Activated CD4-positive, alpha-beta T cell treated with anti-CD3 and anti-CD28 coated beads, Interleukin-2, amount 10 ng/mL, durations not matched to agents 24 days and 14 days (primary cell): ENCODE measurements at places on chromosomes 3 and 15.

GRCh38 chr3:26712211-26713026 lies 89.8 kb downstream of the LRRC3B start:
- DNase-seq = peak; percentile 57

GRCh38 chr3:17046623-17047022 lies 161.9 kb downstream of the PLCL2 start:
- DNase-seq = no peak

GRCh38 chr15:84099181-84099580 lies 136.4 kb upstream of the GOLGA6L4 start:
- no peak for DNase-seq

- peak; percentile 91 for DNase-seq
Observed at GRCh38 chr15:101206176-101206591, 45.7 kb downstream of the CHSY1 start.

GRCh38 chr15:48541341-48542278 lies 103.9 kb downstream of the FBN1 start:
- no peak for DNase-seq

GRCh38 chr3:129016720-129017483 lies 15.8 kb downstream of the EFCC1 start:
- no peak for DNase-seq

DNA sequence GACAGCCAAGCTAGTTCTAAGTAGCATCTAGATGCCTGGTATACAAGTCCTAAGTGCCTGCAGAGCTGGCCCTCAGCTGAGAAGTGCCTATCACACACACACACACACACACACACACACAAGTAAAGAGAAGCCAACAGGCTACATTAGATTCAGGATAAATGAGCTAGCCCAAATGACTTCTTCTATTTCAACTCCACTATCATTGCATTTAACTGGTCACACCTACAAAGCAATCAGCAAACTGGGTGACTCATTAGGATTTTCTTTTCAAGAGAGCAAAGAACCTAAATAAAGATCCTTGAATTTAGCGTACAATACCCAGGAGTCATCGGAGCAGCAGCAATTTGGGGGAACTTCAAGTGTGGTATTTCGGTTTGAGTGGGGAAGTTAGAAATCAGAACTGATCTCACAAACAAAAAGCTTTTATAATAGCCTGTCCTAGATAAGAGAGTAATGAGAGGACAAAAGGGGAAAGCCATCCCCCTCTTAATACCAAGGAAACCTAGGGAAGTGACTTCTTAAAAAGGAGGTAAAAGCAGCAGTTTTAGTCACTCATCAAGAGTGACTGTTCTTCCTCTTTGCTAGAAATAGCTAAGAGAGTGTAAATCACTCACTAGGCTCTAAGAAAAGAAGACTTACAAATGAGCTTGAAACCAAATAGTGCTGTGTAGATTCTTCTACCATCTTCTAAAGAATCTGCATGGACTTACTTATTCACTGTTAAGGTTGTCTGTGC lies 112.7 kb downstream of the TNIK start:
- no peak for DNase-seq

DNA sequence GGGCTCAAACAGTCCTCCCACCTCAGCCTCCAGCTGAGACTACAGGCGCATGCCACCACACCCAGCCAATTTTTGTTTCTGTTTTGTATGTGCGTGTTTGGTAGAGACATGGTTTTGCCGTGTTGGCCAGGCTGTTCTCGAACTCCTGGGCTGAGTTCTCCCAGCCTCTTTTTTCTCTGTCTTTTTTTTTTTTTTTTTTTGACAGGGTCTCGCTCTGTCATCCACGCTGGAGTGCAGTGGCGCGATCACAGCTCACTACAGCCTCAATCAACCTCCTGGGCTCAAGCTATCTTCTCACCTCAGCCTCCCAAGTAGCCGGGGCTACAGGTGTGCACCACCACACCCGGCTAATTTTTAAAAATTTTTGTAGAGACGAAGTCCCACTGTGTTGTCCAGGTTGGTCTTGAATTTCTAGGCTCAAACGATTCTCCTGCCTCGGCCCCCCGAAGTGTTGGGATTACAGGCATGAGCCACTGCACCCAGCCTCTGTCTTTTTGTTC lies 867 bp upstream of the DCAF1 start:
- DNase-seq = peak; percentile 76

DNA sequence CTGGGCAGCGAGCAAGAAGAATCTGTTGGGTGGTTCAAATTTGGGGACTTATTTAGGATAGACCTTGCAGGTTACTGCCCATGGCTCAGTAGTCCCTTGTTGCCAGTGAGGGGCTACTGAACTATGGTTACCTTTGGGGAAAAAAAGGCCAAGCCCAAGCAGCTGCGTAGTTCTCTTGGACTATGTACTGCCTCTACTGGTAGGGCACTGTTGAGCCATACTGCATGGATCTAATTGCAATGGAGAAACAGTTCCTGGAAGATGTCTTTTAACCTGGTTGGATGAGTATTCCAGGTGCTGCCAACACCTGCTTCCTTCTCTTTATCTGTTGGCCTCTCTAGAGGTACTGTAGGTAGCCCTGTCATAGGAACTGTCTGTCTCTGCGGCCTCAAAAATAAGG lies 671.9 kb upstream of the CBLB start:
- no peak for DNase-seq

DNA sequence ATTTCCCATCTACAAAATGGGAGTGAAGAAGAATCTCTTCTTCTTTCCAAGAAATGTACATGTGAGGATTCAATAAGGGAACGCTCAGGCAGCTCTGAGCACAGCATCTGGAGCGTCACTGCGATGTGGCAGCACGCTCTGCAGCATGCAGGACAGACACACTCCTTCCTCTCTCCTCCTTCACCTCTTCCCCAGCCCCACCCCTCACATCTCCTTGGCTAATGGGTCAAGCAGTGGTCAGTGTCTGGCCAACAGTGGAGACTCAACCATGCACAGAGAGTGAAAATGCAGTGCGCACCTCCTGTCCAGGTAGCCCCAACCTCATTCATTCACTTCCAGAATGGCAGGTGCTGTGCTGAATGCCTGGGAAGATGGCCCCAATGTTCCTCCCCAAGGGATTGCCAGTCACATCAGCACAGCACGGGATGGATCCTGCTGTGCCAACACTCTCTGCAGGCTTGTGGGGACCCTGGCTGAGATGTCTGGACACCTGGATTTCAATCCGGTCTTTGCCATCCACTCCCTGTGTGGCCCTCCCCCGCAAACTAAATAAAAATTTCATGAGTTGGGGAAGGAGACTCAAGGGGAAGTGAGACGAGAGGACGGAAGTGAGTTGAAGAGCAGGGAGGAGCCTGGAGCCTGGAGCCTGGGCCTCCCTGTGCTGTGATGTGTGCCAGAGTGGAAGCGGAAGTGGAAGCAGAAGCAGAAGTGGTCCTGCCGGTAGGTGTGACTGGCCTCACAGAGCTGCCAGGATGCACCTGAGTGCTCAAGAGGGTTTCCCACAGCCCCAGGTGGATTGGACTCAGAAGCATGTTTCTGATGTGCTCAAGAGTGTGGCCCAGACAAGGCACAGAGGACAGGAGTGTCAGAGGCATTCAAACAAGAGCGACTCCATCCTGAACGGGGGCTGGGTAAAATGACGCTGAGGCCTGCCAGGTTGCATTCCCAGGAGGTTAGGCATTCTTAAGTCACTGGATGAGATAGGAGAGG lies 163.9 kb downstream of the SMAD6 start:
- DNase-seq = no peak

- DNase-seq = peak; percentile 68
Observed at GRCh38 chr3:105827959-105828358, 40.9 kb downstream of the CBLB start.

DNA sequence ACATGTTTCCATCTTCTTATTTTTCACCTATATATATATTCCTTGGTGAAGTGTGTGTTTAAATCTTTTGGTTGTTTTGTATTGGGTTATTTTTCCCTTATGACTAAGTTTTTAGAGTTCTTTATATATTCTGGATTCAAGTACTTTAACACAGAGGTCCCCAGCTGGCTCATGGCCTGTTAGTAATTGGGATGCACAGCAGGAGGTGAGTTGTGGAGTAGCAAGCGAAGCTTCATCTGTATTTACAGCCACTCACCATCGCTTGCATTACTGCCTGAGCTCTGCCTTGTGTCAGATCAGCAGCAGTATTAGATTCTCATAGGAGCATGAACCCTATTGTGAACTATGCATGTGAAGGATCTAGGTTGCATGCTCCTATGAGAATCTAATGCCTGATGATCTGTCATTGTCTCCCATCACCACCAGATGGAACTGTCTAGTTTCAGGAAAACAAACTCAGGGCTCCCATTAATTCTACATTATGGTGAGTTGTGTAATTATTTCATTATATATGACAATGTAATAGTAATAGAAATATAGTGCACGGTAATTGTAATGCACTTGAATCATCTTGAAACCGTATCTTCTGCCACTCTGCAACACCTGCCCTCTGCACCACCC lies 151.6 kb downstream of the RSRC1 start:
- DNase-seq = no peak

GRCh38 chr15:99343881-99344551 lies 92.7 kb downstream of the LRRC28 start:
- peak; percentile 78 for DNase-seq

DNA sequence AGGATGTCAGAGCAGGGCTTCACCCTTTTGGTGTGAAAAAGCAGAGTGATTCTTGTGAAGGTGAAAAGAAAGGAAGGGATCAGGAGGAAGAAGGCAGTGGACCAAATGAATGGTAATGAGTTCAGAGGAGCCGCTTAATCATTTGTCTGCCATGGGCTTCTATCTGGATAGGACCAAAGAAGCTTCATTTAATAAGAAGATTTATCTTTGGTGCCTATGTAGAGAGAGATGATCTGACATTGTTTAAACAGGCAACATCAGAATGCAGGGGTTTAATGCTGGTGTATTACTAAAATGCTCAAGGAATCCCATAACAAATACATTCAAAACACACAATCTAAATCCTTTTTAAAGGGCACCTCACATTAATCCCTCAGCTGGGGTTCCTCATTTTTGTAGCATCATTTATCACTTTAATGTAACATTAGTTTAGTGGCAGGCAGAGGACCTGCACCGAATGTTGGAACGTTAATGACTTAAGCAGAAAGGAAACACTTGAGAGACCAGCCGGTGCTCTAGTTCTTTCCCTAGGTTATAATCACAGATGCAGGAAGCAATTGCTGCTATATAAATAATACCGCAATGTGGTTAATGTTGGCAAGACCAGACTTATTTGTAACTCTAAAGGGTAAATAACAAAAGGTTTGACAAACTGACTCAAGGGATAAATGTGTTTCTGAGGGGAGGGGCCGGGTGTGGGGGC lies 27.9 kb upstream of the IL1RAP start:
- no peak for DNase-seq

DNA sequence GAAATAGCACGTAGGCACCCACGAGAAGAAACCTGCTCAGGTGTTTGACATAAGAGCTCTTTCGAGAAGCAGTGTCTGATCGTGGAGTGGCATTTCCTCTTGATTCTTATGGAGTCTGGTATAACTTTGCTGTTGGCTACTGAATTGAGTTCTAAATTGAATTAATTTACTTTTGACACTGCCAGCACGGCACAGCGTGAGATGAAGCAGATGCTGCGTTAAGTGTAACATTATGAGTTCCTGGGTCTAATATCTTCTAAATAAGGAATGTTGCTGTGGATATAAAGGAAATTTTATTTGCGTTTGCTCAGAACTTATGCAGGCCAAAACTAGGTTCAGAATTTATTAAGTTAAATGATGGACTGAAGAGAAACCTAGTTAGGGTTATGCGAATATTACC lies 919.9 kb downstream of the TUSC7 start:
- DNase-seq = no peak

DNA sequence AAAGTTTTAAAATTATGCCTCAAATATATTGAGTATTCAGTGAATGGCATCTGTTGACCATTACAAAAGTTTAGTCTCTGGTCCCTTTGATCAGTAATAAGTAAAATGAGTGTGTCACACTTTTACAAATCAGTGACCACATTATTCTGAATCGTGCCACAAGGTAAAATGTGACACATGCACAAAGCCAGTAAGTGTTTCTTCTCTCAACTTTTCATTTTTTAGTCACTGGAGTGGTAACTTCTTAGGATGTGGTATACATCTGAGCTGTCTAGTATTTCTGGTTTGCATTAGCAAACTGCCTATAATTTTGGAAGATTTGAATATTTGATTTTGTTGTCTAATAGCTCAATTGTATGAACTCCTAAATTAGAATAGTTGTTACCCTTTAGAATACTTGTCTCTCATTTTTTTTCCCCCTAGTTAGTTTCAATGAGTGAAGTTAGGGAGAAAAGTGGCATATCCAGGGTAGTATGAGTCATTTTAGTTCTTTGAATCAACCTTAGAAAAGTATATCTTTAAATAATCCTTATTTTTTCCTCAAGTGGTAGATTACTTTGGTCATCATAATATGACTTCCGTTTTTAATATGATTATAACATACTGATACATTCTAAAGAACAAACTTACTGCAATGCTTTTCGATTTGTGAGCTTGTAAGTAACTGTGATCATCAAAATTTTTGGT lies 18.1 kb downstream of the DNAJC13 start:
- no peak for DNase-seq

- DNase-seq = no peak
Observed at GRCh38 chr3:10332481-10333348, 11.8 kb upstream of the SEC13 start.
